ENCODE measurements at places on chromosomes 3 and 15. TPM values are rescaled to one million over a fixed set of nuclear protein-coding genes. Genes with fewer than 3 reads are reported as not detected.

DNA sequence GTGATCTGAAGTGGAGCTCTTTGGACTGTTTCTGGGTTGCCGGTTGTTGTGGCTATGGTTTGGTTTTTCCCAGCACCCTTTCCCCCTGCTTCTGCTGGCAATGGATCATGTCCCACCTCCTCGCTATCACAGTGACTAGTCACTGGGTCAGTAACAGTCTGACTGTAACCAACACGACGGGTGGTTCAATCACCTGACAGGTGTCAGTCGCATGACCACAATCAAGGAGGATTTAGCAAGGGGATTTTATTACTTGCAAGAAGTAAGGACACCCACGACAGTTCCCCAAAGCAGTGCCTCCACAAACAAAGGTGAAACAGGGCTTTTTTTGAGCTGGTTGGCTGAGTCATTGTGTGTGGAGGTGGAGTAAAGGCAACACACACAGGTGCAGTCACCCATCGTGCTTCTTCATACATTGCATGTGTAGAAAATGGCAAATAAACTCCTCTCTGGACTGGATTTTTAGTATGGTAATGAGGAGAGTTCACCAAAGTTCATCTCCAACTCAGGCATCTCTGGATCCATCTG is 58.8 kb upstream of the FAM3D start:
- no peak for ATAC-seq

DNA sequence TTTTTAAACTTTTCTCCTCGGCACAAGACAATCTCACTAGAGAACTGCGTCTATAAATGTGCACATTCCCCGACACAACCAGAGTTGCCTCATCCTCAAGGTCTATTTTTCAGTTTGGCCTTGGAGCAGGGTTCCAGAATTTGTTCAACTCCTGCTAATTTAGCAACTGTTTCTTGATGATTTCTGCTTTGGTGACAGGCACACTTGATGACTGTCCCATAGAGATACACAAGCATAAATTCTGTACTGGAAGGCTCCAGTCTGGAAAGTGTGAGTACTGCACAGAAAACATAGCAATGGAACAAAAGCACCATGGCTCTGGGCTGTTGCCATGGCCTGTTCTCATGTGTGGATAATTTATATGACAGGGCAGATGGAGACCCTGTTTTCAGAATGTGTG is 379.6 kb upstream of the PDZRN3 start:
- no peak for ATAC-seq

DNA sequence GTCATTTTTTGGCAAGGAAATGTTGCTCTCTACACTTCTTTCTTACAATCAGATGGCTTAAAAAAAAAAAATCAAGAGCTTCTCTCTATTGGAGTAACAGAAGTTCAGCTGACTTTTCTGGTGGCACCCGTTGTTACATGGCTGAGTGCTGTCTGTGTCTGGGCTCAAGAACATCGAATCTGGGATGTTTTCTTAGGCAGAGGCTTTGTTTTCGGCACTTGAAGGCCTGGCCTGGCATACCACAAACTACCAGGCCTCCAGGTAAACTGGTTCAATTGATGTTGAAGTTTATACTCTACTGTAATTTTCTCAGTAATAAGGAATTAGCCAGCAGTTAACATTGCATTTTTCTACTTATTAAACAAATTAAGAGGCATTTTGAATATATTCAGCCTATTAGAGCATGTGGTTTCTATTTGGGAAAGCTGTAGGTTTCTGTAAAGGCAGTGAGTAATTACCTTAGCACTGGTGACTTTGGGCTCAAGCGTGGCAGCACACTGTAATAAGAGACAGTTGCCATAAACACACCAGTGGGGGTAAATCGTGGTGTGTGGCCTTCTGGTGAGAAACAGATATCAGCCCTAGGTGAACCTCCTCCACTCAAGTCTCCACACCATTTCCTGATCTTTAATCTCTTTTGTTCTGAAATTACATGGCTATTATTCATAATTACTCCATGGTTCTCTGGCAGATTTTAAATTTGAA is 544.7 kb downstream of the MECOM start:
- no peak for ATAC-seq

DNA sequence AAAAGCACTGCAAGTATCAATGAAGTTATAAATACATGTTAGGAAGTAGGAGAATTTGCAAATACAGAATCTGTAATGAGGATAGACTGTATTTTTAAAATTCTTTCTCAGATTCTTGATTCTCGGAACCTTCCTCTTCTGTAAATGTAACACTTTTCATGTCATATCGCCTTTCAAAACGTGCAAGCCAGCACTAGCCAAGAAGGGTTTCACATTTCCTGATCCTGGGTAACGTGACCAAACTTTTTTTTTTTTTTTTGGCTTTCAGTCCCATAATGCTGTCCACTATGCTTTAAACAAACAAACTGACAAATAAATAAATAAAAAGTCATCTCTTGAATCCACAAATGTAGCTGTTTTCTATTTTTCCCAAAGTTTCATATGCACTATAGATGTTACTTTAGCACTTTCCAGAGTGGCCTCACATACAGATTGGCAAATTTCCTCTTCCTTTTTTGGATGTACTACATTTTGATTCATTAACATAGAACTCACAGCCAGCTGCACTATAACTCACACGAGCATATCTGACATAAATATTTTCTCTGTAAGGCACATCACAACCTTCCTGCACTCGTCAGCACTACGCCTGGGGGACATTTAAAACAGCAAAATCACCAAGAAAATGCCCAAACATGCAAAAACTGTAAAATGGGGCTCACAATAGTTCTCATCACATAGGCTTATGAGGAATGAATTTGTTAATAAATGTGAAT is 208.1 kb downstream of the OSBPL10 start:
- ATAC-seq = no peak

GRCh38 chr3:193640728-193641439 is 47.9 kb downstream of the OPA1 start:
- no peak for ATAC-seq

- no peak for ATAC-seq
Observed at GRCh38 chr3:62462104-62462762, 88.9 kb upstream of the FEZF2 start.

DNA sequence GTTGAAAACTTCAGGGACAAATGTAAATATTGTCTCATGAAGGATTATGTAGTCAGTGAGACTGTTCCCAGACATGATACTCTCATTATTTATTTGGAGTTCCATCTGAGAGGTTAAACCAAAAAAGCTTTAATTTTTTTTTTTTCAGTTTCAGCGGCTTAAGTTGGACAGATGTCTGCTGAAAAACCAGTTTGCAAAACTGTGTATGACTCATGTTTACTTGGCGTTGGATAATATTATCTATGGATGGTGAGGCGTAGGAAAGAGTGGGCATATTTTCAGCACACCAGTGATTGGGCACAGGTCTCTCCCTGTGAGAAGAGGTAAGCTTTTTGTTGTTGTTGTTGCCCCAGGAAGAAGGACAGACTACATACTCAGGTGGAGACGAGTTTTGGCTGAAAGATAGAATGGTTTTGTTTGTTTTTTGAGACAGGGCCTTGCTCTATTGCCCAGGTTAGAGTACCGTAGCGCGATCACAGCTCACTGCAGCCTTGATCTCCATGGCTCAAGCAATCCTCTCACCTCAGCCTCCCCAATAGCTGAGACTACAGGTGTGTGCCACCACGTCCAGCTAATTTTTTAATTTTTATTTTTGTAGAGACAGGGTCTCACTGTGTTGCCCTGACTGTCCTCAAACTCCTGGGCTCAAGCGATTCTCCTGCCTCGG is 16.4 kb upstream of the ANXA2 start:
- peak; percentile 84 for ATAC-seq

- no peak for ATAC-seq
Observed at GRCh38 chr3:12724794-12725193, 34.3 kb downstream of the TMEM40 start.

GRCh38 chr15:52527911-52528563 is 643 bp downstream of the MYO5A start:
- peak; percentile 8 for ATAC-seq

SNX22 gene
- 0.28 TPM for total RNA-seq

FBXO40 gene
- total RNA-seq = not detected

NDUFAF3 gene
- 44.0 TPM for total RNA-seq

MKRN3 gene
- total RNA-seq = 2.5 TPM

All from esophagus mucosa (tissue), 1 donor.